CD8-positive, alpha-beta T cell (primary cell): ENCODE measurements at places on chromosomes 6 and 20.

DNA sequence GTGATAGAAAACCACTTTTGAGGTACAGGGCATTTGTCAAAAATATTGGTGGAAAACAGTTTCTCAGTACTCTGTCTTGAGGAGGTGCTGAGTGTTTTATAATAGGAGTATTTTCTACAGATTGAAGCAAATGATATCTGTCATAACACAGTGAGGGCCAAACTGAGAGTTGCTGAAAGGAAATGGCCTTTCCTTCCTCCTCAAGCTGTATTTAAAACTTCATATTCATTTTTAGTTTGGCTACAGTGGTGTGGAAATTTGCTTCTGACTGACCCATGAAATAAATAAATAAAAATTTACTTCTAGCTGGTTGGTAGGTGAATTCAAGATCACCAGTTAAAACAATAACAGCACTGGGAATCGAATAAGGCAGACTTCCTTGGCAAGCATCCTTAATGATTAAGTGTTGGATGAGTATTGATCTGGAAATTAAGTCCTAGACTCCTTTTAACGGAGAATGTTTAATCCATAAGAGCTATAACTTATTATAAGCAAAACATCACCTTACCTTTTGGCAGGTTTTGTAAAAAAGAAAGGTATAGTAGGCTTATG, 828.6 kb upstream of the CITED2 start:
- no peak for DNase-seq

DNA sequence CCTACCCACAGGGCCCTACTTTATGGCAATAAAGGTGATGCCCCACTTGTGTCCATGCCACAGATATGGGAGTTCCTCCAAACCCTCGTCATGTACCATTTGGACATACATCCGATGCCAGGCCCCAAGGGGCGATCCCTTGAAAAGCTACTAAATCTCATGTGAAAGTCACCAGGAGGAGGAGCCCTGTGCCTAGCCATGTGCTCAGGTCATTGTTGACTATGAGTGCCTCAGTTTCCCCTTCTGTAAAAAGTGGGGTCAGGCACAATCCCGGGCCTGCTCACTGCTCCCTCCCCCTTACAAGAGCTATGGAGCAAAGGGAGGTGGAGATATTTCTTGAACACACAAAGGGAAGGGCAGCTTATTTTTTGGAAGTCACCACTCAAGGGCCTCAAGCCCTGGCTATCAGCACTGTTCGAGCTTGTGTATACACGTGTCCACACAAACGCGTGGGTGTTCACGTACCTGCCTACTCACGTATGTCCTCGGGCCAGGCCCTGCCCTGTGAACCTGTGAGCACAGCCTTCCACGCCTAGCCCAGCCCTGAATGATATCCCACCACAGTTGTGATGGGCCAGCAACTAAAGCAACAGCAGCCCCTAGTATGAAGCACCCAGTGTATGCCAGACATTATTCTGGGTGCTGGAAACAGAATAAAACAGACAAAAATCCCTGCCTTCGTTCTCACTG, 1.9 kb downstream of the ACTL10 start:
- no peak for DNase-seq

DNA sequence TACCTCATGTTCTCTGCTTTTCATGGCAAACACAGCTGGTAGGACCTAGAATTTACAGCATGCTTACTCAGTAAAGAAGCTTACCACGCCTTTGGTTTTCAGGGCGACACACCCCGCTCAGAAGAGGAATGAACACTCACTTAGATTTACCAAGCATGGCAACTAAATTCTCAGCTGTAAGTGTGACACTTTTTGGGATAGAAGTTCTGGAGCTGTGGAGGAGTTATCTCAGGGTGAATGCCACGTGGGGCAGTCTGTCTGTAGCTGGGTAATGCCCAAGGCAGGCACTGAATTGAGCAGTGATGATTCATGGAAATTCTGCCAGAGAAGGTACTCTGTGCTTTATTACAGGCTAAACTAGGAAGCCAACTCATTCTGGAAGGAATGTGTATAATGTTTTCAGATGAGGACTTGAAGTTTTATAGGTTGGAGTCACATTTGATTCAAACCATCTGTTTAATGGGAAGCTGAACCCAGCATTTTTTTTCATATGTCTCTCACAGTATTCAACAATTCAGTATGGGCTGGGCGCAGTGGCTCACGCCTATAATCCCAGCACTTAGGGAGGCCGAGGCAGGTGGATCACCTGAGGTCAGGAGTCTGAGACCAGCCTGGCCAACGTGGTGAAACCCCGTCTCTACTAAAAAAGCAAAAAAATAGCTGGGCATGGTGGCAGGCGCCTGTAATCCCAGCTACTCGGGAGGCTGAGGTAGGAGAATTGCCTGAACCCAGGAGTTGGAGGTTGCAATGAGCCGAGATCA, 3.5 kb upstream of the PRIM2 start:
- no peak for DNase-seq

GRCh38 chr6:127581576-127581975, 4.6 kb downstream of the C6orf58 start:
- no peak for DNase-seq

GRCh38 chr6:43986177-43986825, 141.0 kb downstream of the MRPL14 start:
- no peak for DNase-seq

DNA sequence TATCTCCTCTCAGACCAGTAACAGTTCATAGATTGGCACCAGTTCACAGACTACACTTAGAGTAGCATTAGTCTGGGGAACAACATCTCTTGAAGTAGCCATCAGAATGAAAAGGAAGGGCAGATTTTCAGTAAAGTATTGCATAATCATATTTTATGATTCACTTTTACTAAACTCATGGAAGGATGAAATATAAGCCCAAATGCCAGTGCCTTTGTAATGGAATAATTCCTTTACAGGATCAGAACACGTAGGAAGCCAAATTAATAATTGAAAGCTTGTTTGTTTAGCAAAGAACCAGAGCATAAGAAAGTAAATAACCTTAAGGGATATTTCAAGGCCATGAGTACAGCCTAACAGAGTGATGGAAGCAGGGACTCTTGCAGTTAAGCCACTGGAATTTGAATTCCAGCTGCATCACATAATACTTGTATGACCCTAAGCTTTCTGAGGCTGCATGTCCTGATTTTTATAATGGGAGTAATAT, 11.4 kb upstream of the LOC128125822 start:
- no peak for DNase-seq

DNA sequence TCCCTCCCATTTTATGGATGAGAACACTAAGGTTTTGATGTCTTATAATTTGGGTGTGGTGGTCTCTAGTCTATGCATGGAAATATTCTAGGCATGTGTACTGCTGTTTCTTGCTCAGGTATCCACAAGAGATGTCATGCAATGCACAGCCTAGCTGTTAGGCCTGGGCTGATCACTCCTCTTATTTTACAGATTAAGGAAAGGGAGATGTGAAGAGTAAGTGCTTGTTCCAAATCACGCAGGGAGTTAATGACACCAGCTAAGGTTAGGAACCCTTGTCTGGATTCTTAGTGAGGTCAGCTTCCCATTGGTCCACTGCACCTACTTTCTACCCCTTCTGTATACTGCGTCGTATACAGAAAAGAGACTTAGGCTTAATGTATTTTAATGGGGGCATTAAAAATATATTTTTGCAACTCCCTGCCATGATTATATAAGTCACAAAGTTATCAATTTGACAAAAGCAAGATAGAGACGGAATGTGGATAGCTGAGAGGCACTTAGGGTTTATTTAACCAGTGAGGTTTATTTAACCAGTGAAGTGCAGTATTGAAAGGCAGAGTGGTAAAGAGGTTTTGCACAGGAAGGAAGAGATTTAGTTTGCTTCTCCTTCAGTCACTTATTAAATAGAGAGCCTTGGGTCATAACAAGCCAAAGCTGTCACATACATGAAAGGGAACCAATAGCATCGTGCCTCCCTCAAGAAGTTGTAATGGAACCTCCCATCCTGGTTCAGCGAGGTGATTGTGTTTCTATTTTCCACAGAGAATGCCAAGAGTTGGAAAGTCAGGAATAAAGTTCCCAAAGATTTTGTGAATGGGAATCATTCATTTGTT, 95.0 kb upstream of the FAM184A start:
- DNase-seq: no peak
